Left ventricle myocardium inferior (tissue), 1 donor: ENCODE measurements at places on chromosomes 5 and 9. TPM values are rescaled to one million over a fixed set of nuclear protein-coding genes. Genes with fewer than 3 reads are reported as not detected.

- DNase-seq = no peak
- H3K4me1 ChIP-seq = no peaks in the 10 kb centered on the region
- peaks cover 10% of the 10 kb centered on the region for H3K27me3 ChIP-seq
- H3K36me3 ChIP-seq = no peaks in the 10 kb centered on the region
- H3K4me3 ChIP-seq = no peak overlapping the region
Measured at GRCh38 chr9:78386773-78387172, 89.8 kb downstream of the PSAT1 start.

- no peak for DNase-seq
- H3K27ac ChIP-seq = peak overlapping the region; percentile 75
- H3K36me3 ChIP-seq = peaks cover 38% of the 10 kb centered on the region
Measured at GRCh38 chr5:32098291-32098690, 75.8 kb downstream of the GOLPH3 start.

DNA sequence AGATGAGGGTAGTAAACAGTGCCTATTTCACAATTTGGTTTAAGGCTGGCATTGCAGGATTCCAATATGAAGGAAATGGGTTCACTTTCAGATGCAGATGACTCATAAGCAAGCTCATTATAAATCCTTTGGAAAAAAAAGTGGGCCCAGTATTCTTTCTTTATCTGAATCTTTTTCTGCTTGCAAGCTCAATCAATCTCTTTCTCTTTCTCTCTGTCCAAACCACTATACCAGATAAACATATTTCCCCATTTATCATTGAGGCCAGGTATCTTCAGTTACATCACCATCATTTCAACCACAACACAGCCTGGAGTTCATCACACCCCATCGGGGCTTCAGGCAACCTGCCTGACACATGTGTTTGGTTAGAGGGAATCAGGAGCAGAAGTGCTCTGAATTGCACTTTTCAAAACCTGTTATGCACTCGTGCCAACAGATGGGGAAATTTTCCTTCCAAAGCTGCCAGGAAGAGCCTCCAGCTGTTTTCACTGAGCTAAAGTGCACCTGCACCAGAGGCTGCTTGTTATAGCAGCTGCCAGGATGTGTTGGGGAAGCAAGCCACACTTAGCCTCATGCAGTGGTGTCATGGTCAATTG, 30.0 kb upstream of the MAMDC2 start:
- no peak for DNase-seq
- no peaks in the 10 kb centered on the region for H3K27me3 ChIP-seq
- H3K4me1 ChIP-seq = no peaks in the 10 kb centered on the region
- H3K36me3 ChIP-seq = no peaks in the 10 kb centered on the region
- no peak overlapping the region for H3K4me3 ChIP-seq

DNA sequence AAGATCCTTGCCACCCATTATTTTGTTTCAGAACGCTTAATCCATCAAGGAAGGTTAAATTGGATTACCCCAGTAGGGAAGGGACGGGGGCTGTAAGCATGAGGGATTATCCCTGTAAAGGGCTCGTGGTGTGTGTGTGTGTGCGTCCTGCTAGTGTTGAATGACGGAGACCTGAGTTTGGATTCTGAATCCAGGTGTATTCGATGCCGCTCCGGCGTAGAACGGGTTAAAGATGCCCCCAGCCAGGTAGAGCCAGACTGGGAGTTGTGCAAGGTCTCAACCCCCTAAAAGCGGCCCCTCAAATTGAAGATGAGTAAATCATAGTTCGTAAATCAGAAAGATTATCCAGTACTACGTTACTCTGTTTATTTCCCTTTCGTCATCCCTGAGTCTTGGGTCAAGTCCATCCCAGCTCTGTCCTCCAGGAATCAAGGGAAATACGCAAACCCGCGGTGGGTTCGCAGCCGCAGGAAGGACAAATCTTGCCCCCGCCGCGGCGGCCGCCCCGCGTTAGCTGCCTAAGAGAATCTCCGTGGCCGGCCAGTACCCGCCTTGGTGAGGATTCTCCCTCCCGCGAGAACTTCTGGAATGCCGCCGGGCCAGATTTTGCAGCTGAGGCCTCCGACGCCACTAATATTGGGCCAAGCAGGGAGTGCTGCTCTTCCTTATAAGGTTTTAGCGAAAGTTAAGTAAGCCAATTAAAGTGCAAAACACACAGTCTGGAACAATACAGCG, 586 bp upstream of the MTAP start:
- H3K4me3 ChIP-seq = peak overlapping the region; percentile 93
- H3K27ac ChIP-seq = peak overlapping the region; percentile 96
- DNase-seq = peak; percentile 73
- H3K4me1 ChIP-seq = peaks cover 49% of the 10 kb centered on the region
- no peaks in the 10 kb centered on the region for H3K36me3 ChIP-seq
- H3K27me3 ChIP-seq = peaks cover 23% of the 10 kb centered on the region

Gene GLRA1
- total RNA-seq = not detected
